ENCODE measurements at places on chromosomes 12 and 14.

GRCh38 chr14:67602995-67603545 lies 3.0 kb upstream of the PIGH start:
- DNase-seq: no peak

DNA sequence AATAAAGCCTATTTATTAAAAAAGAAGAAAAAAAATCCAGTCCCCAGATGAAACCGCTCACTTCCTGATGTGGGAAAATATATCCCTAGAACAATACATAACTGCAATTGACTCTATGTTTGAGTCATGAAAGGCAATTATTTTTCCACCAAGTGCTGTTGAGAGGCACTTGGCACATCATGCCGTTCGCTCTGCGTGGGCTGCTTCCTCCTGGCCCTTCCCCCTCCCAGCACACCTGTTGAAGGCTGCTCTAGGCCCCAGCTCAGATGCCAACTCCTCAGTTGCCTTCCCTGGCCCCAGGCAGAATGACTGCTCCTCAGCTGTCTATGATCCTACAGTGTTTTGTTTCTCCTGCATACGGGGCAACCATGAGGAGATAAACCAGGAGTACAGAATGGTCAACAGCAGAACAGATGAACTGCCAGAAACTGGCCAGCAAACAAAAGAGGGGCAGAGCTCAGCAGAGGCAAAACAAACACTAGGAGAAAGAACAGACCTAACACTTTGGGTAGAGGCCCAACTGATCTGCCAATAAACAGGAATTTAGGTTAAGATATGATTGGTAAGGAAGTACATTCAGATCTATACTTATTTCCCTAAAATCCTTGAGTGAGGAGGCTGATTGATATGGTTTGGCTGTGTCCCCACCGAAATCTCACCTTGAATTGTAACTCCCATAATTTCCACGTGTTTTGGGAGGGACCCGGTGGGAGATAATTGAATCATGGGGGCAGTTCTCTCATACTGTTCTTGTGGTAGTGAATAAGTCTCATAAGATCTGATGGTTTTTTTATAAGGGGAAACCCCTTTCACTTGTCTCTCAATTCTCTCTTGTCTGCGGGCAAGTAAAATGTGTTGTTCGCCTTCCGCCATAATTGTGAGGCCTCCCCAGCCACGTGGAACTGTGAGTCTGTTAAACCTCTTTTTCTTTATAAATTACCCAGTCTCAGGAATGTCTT lies 58.6 kb downstream of the SLC38A1 start:
- DNase-seq: no peak

GRCh38 chr12:77796775-77797174 lies 33.9 kb upstream of the NAV3 start:
- no peak for DNase-seq

DNA sequence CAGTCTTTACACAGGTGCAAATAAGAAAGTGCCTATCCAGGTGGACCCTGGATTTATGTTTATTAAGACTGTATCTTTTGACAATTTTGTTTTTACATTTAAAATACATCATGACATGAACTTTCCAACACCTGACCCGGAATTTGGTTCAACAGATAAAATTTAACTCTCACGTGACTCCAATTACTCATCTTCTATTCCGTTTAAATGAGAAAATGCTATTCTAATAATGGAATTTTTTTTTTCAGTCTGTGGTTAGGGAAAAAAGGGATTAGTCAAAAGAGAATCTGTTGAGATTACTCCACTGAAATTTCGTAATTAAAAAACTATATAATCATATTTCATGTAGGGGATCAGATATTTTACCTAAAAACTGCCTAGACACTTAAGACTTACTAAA lies 11.1 kb downstream of the VPS37B start:
- DNase-seq: no peak

DNA sequence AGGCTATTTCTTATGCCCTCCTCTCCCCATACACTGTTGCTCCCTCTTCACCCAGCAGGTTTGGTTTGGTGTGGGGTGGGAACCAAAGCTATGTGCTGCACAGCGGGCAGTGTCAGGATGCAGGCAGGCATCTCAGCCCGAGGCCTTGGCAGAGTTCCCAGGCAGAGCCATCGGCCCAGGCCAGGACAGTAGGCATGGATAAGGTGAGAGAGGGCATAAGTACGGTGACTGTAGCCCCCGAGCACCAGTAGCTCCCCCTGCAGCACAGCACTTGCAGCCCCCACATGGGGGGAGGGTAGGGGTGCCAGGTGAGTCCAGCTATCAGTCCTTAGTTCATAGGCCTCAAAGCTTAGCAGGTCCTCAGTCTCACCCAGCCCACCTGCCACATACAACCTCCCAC lies 7.2 kb downstream of the KLHL33 start:
- DNase-seq: no peak

- DNase-seq: no peak
Observed at GRCh38 chr12:68855111-68855510, 47.1 kb downstream of the MDM2 start.

DNA sequence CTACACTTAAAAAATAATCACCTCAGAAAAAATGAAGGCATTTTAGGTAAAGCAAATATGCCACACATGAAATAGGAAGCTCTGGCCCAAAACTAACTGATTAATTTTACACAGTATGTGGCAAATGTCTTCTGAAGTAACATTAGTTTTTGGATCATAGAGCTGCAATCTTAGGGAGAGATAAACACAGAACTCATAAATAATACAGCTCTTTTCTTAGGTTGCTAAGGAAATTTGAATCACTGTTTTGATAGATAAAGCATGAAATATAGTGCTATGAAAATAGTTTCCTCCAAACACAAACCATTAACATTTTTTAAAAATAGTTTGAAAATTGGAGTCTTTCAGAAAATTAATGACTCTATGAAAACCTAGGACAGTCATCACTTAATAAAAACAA lies 15.0 kb downstream of the RASSF9 start:
- DNase-seq: no peak

DNA sequence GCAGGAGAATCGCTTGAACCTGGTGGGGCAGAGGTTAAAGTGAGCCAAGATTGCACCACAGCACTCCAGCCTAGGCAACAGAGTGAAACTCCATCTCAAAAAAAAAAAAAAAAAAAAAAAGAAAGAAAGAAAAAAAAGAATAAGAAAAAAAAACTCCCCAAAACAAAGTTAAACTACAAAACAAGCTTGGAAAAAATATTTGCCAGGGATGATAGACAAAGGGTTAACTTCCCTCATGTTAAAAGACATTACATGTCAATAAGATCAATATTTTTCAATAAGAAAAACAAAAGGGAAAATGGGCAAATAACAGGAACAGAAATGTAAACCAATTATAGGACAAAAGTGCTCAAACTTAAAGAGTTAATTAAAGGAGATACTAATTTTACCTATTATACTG lies 26.4 kb upstream of the HIGD1C start:
- no peak for DNase-seq

DNA sequence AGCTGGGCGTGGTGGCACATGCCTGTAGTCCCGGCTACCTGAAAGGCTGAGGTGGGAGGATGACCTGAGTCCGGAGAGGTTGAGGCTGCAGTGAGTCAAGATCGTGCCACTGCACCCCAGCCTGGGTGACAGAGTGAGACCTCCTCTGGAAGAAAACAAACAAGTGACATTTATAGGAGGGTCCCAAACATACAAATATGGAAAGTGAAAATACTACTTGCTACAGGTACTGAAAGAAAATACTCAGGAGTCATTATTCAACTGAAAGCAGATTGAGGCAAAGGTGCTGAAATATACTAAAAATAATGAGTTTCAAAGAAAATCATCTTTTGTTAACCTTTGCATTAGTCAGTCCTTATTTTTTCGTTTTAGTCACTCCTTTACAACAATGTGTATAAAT lies 53.5 kb downstream of the ETV6 start:
- no peak for DNase-seq

DNA sequence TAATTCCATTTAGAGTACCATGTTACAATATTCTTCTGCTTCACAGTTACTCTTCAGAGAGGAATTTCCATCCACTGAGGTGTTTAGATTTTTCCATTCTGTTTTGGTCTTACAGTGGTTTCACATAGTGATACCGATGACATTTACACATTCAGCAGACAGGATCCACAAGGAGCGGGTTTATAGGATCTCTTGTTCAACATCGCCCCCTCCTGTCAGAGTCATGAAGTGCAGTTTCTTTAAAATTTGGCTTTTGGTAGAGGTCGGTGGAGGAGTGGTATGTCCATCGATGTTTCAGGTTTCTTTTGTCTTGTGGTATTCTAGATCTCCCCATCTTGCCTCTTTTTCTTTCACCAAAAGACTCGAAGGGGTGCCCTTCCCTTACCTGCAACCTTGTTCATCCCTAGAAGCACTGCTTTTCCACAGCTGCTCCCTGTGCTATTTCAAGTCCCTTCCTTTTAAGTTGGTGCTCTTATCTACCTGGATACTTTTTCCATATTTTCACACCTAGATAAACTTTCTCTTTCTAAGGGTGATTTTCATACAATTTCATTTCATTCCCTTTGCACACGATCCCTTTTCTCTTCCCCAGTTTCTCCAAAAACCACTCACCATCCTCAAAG lies 181.3 kb downstream of the ITPR2 start:
- DNase-seq: no peak

DNA sequence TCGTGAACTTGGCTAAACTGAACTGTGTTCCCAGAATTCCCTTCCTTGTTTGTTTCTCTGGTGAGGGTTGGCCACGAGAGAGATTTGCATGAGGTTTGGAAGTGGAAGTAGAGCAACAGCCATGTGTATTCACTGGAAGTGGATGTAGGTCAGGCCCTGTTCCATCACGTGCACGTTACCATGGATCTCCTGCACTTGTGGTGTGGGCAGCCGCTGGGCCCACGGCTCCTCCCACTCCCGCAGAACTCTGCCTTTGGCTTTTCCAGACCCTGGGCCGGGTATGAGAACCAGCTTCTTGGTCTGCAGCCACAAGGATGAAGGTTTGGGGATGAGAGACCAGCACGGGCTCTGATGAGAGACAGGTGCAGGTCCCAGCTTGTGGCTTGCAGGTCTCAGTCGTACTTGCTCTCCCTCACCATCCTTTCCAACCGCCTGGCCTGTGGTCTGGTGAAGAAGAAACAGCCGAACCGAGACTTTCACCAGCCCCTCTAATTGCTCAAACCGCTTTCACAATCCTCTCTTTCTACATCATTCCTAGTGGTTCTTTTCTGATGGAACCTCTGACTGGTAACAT lies 94.9 kb downstream of the DUSP16 start:
- DNase-seq: peak; percentile 22

GRCh38 chr12:104115587-104115975 lies 22.4 kb downstream of the NFYB start:
- no peak for DNase-seq

DNA sequence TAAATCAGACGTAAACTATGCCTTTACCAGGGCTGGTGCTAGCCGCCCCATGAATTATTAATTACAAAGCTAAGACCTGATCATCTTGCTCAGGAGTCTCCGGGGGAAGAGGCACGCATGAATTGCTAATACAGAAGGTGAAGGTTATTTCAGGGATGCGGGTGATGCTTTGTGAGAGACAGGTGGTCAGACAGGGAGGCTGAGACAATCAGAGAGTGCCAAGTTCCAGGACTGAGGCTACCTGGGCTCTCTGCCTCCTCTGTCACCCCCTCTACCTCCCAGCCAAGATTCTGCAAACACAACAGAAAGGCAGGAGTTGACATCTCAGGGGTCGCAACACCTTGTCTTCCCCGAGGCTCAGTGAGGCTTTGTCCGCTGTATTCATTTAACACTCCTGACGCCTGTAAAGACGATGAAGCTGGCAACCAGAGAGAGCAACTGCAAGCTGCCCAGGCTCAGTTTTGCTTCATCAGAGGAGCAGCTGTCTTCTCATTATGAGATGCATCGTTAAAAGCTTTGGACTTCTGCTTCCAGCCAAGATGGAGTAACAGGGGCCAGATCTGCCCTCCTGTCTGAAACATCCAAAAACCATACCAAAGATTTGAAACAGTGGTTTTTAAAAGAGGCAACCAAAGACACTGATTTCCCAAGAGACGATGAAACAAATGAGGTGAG lies 46.6 kb downstream of the PRIMA1 start:
- DNase-seq: no peak

GRCh38 chr12:130859161-130859560 lies 12.7 kb upstream of the RAN start:
- no peak for DNase-seq

DNA sequence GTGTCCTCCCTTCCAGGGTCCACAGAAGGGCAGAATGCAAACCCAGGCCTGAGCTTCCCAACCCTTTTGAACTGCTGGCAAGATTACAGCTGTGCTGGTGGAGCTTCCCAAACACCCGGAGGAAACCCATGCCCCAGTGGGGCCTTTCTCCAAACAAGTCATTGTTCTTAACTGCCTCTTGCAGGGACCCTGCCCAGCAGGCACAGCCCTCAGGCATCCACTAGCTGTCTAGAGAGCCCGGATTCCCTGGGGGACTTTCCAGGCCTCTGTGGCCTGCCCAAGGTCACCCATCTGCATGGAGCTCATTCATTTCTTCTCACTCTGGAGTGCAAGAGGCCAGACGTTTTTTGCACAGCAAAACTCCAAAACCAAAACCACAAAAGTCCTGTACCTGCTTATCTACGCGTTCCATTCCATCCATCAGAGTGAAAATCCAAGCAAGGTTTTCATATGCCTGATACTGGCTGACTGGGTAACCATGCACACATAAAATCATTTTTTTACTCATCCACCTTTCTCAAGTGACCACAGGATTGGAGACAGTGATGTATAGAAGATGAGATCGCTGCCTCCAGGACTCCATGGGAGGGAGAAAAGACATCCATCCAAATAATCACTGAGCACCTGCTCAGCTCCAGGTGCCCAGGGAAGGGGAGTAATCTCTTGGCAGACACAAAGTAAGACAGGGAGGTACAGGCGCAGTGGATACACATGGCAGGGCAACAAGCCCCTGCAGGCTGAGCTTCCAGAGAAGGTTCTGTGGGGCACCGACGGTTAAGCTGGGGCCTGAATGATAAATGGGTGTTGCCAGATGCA lies 17.2 kb upstream of the BDKRB2 start:
- DNase-seq: no peak

DNA sequence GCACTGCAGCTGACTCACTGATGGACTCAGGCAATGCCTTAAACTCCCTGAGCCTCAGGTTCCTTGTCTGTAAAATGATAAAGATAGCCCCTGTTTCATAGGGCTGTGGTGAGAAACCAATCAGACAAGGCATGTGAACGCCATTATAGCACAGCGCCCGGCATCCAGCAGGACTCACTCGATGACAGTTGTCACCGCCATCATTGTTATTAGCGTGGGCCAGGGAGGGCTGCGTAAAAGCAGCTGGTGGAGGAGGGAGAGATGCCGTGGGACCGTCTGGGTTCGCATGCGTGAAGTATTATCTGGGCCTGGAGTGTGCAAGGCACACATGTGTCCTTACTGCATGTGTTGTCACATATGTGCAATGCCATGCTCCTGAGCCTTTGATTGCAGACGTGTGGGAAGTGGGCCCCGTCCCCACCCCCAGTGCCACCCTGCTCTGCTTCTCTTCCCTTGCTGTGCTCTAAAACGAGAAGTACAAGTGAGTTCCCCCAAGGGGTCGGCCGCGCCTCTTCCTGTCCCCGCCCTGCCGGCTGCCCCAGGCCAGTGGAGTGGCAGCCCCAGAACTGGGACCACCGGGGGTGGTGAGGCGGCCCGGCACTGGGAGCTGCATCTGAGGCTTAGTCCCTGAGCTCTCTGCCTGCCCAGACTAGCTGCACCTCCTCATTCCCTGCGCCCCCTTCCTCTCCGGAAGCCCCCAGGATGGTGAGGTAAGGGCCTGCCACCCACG lies at the start of gene PTPN6:
Gene PTPN6, plus strand, starts transcription at position 546 of the 730 bp plus-strand sequence. Its CDS starts 157 bp downstream, at position 703.
- DNase-seq: no peak
